ENCODE measurements at places on chromosomes 12 and 14.

- DNase-seq = no peak
These were observed 46.9 kb downstream of the EFCAB11 start for GRCh38 chr14:89907655-89908054.

GRCh38 chr12:105341010-105341409 is 10.5 kb downstream of the C12orf75 start:
- DNase-seq = peak; percentile 25

DNA sequence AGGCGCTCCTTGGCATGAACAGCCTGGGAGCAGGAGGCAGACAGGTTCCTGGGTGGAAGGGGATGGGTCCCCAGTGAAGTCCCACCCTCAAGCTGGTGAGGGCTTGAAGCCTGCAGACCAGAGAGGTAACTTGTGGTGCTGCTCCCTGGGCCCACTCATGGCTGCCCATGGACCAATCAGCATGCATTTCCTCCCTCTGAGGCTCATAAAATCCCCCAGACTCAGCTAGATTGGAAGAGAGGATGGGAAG is 50.2 kb downstream of the A2M start:
- no peak for DNase-seq

DNA sequence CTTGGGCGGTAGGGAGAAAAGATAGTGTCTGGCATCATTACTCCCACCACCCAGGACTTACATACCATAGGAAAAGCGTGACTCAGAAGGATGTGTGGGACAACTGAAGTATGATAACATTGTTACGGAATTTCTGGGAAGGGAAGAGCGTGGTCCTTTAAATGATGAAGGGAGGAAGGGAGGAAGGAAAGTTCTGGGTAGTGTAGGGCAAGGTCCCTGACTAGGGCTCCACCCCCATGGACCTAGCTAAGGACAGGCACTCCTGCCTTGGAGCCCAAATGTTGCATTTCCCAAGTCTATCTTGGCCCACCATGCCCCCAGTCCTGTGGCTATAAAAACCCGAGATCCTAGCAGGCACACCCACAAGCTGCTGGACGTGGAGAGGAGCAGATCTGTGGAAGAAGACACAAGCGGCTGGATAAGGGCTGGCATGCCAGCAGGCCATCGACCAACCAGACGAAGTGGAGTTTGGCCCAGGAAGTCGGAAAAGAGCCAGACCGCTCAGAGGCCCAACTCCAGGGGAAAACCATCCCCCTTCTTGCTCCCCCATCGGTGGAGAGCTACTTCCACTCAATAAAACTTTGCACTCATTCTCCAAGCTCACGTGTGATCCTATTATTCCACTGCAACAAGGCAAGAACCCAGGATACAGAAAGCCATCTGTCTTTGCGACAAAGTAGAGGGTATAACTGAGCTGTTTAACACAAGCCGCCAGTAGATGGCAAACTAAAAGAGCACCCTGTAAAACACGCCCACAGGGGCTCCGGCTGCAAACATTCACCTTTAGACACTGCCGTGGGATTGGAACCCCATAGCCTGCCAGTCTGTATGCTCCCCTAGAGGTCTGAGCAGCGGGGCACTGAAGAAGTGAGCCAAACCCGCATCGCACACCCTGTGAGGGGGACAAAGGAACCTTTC is 23.0 kb upstream of the RAB21 start:
- peak; percentile 20 for DNase-seq

Measured in astrocyte of the spinal cord (primary cell).